ENCODE measurements at places on chromosomes 11 and 22. TPM values are rescaled to one million over a fixed set of nuclear protein-coding genes. Genes with fewer than 3 reads are reported as not detected.

DNA sequence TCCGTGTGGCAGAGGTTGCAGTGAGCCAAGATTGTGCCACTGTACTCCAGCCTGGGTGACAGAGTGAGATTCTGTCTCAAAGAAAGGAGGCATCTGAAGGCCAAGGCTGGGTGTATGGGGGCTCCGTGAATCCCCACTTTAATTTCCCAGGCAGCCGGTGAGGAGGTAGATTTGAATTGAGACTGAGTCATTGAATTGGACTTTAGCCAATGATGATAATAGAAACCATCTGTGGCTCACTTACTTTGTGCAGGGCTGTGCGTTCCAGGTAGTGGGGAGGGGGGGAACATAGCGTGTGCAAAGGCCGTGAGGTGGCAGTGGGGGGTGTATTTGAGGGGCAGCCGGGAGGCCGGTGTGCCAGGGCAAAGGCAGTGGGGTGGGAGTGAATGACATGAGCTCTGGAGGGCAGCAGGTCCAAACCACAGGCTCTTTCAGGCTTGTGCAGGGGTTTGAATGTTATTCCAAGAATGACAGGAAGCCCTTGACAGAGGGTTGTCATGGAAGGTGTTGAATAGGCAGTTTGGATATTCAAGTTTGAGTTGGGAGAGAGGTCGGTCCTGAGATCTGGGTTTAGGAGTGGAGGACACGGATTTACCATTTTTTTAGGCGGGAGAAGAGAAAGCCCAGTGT is 6.1 kb downstream of the ARHGAP8 start:
- DNase-seq, result peak; percentile 70

The FAM83F gene
- total RNA-seq, result not detected

The ZP1 gene
- not detected for total RNA-seq

The PRR33 gene
- not detected for total RNA-seq

GRCh38 chr11:123041185-123041584 is 20.8 kb downstream of the HSPA8 start:
- DNase-seq, result no peak

DNA sequence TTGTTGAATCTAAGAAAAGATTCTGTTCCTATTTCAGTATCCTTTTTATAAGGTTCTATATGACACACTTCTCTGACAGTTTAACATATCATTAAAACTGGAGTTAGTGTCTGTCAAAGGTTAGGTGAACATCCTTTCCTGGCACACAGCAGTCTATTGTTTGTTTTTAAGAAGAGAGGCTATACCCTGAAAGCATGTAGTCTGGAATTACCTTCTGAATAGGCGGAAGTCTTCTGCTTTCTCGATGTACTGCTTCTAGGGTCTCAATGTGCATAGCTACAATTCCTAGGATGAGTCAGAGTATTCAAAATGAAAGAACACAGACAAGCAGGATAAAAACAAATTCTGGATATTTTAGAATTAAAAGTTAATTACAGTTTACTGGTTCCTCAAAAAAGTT is 188.6 kb downstream of the SWAP70 start:
- no peak for DNase-seq

DNA sequence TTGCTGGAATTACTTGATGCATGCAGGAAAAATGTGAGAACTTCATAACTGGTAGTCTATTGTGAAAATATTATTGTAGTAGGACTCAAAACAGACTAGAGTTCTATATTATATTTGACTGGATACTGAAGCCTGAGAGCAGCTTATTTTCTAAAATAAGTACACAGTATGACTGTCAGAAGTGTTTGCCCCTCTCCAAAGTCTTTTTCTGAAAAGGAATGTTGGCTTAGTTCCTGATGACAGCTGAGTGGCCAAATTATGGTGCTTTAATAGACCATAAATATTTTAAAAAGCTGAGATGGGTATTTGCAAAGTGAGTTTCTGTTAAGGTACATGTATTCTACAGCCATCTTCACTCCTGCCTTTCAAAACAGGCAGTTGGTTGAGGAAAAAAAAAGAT is 13.1 kb downstream of the ZBED5 start:
- no peak for DNase-seq

GRCh38 chr11:19770277-19770676 is 57.6 kb downstream of the NAV2 start:
- DNase-seq, result no peak

The LGR4 gene
- 25.1 TPM for total RNA-seq

- DNase-seq, result no peak
Measured at GRCh38 chr11:27998552-27998951, 109.4 kb downstream of the KIF18A start.

GRCh38 chr11:115168229-115168671 is 336.0 kb downstream of the CADM1 start:
- no peak for DNase-seq

GRCh38 chr11:12540913-12541582 is 133.2 kb upstream of the TEAD1 start:
- peak; percentile 95 for DNase-seq

DNA sequence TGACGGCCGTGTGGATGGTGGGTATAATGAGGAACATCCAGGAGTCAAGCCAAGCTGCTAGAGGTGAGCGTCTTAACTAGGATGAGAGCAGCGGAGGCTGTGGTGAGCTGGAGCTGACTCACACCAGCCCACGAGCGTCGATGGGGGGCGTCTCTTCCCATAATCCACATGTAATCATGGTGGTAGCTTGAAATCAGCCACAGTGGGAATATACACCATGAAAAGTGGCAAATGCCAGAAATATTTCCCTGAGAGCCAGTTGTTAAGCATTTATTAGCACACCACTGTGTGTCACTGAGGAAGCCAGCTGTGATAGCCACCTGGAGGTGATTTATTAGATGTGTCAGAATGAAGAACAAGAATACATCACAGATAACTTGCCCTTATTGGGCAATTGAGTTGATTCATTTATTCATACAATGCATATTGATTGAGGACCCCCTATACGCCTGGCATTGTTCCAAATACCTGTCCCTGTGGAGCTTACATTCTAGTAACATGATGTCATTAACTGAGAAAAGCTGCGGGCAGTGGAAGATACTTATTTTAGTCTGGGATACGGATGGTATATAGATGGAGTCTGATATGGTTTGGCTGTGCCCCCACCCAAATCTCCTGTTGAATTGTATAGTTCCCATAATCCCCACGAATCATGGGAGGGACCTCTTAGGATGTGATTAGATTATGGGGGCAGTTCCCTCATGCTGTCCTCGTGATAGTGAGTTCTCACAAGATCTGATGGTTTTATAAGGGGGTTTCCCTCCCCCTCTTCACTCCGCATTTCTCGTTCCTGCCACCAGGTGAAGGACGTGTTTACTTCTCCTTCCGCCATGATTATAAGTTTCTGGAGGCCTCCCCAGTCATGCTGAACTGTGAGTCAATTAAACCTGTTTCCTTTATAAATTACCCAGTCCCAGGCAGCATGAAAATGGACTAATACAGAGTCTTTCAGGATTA is 473.4 kb downstream of the METTL15 start:
- DNase-seq, result peak; percentile 26

GRCh38 chr11:15971215-15971546 is 385.2 kb downstream of the SOX6 start:
- no peak for DNase-seq

The EMID1 gene
- total RNA-seq, result 0.08 TPM

- DNase-seq, result no peak
Measured at GRCh38 chr11:14141676-14142075, 179.2 kb downstream of the SPON1 start.

DNA sequence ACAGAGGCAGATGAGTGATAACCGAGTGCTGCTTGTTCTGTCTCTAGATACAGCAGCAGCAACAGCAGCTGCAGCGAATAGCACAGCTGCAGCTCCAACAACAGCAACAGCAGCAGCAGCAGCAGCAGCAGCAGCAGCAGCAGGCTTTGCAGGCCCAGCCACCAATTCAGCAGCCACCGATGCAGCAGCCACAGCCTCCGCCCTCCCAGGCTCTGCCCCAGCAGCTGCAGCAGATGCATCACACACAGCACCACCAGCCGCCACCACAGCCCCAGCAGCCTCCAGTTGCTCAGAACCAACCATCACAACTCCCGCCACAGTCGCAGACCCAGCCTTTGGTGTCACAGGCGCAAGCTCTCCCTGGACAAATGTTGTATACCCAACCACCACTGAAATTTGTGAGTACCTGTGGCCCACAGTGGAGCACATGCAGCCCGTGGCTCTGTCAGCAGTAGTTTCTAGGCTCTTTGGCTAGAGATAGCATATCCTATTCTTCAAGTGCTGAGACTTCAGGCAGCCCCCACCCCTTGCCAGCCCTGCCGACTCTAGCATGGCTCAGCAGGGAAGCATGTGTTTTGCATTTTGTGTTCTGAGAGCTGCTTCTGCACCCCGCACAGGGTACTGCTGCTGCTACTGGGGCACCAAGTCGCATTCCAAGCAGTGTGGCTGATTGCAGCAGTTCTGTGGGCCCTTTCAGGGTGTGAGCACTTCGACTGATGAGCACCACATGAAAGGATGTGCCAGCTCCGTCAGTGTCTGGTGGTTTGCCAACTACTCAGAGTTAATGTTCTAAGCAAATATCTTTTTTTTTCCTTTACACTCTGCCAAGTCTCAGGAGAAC is 59.2 kb downstream of the MED15 start:
- DNase-seq, result peak; percentile 92

- no peak for DNase-seq
Measured at GRCh38 chr11:128809128-128809527, 58.0 kb downstream of the KCNJ1 start.

- DNase-seq, result no peak
Measured at GRCh38 chr22:38402204-38402603, 52.8 kb downstream of the KCNJ4 start.

DNA sequence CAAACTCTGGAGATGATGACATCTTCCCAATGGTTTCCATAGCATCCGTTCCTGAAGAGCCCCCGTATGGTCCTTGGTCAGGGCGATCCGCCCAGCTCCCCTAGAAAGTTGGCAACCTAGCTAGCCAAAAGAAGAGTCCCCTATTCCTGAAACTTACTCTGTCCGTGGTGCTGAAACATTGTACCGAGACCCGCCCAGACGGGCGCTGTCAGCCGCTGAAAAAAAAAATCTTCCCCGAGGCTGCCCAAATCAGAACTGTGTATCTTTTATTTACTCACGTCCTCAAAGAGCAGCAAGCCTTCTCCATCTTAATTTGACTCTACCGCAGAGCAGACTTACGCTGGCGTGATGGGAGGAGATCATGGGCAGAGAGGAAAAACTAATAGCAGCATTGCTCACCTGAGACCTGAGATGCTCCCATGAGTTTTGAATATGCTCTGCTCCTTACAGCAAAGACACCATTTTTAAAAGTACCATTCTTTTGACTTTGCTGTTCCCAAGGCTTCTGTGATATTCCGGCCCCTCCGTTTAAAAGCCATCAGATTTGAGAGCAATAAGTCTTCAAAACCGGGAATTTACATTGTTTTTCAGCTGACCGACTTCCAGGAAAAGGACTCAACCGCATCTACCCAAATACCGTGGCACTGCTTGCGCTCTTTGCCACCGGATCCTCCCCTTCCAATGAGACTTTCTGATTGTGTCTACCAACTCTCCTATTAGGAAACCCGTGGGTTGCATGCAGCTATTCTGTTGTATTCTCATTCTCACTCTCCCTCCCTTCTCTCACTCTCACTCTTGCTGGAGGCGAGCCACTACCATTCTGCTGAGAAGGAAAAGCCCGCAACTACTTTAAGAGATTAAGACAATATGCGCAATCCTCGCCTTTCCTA is at the start of gene SLC17A6:
Gene SLC17A6 (plus strand): TSS at position 786 of the 890 bp plus-strand sequence. CDS start 153 bp downstream, outside the sequence.
- DNase-seq, result peak; percentile 11

DNA sequence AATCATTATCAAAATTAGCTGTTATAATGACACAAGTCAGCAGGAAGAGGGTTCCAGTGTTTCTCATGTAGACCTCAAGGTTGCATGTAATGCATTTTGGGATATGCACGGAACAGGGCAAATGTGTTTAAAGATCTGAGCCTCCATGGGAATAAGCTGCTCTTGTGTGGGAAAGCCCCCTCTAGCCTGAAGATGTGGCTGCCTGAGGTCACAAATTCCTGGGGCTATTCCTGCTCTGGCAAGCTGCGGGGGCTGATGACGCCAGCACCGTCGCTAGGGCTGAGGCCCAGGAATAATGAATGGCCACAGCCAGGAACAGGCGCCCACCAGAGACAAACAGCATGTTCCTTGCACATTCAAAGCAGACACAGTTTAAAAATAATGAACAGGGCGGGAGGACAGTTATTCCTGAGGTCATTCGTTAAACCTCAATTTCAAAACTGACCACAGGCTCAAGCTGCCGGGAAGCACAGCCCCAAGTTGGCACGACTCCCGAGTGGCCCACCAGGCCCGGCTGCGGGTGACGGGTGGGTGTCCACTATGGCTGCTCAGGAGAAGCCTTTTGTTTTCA is 11.7 kb downstream of the OSBPL5 start:
- DNase-seq, result peak; percentile 89

DNA sequence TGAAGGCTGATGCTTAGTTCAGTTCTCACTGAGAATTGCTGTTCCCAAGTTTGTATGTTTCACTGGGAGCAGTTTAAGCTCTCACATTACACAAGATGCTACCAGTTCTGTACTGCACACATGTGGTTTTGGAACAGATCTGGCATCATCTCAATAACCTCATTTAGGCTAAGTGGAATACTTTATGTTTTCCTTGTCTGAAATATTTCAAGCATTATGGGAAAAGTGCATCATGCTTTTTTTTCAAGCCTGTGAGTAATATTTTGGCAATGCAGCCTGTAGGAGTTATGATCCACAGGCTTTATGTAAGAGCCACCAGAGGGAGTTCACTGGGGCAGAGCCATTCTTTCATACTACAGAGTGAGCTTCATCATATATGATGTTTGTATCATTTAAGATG is 141.5 kb downstream of the OR4C45 start:
- peak; percentile 58 for DNase-seq

DNA sequence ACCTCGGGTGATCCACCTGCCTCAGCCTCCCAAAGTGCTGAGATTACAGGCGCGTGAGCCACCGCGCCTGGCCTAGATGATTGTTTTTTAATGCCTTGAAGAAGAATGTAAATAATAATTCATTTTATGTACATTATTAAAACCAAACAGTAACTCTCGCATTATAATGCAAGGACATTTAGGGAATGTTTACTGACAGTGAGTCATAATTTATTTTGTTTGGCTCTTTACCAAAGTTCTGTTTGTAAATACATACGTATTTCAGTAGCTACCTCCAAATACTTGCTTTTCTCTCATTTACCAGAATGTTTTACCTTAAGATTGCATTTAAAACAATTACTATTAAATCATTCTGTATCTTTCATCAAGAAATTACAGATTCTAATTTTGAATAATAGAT is 3.0 kb downstream of the RAB39A start:
- DNase-seq, result no peak

All from fibroblast of the aortic adventitia (primary cell).